ENCODE measurements at places on chromosomes 3 and 15. TPM values are rescaled to one million over a fixed set of nuclear protein-coding genes. Genes with fewer than 3 reads are reported as not detected.

- DNase-seq = no peak
Observed at GRCh38 chr3:40166997-40167396, 142.5 kb upstream of the EIF1B start.

GRCh38 chr3:37330466-37330865 lies 156.1 kb upstream of the LRRFIP2 start:
- DNase-seq = no peak

DNA sequence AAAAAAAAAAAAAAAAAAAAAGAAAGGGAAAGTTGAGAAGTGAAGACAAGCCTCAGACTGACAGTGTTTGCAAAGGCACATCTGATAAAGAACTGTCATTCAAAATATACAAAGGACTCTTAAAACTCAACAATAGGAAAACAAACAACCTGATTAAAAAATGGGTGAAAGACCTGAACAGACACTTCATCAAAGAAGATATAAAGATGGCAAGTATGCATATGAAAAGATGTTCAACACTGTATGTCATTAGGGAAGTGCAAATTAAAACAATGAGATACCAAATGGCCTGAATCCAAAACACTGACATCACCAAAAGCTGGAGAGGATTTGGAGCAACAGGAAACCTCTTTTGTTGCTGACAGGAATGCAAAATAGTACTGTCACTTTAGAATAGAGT lies 48.6 kb downstream of the MCCC1 start:
- DNase-seq = no peak

- DNase-seq = no peak
Observed at GRCh38 chr3:81643721-81644120, 117.7 kb downstream of the GBE1 start.

GRCh38 chr3:141920701-141921100 lies 44.3 kb downstream of the ATP1B3 start:
- DNase-seq = no peak

GRCh38 chr3:113698956-113699355 lies 2.5 kb upstream of the USF3 start:
- DNase-seq = no peak

GRCh38 chr3:168545591-168545990 lies 449.9 kb upstream of the GOLIM4 start:
- DNase-seq = no peak

DNA sequence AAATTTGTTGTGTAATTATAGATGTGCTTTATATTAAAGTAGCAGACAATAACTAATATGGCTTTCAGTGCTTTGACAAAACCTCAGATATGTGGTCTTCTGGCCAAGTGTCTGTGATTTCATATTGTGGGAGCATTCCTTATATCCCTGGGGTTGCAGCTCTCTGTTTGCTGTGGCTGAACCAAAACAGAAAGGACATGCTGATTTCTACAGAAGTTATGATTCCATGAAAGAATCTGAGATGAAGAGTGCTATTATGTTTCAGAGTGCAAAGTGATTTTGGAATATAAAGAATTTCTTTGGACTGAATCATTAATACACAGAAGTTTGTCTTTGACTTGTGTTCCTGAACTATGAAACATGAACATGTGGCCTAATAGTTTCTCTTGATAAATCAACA lies 36.5 kb downstream of the CDV3 start:
- DNase-seq = no peak

DNA sequence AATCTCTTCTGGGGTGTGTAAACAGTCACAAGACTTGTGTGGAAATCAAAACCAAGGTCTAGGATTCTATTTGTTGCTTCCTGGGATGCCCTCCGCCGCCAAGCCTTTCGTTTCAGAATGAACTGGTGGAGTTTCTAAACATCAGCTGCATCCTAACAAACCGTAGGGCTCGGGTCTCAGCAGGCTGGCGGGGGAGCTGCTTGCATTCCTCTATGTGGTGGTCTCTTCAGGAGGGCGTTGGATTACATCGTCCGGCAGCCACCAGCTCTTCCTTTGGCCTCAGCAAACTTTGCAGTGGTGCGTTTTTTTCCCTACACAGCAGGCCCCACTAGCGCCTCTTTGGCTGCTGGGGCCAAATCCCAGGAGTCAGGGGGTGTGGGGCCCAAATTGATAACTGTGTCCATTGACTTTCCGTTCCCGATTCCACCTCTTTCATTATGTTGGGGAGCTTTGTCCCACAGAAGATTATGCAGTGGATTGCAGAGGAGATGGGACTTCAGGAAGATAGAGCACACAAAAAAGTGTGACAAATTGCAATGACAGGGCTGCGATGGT lies 390.0 kb upstream of the NR2F2 start:
- no peak for DNase-seq

- no peak for DNase-seq
Observed at GRCh38 chr3:72348357-72348756, 499.9 kb downstream of the SHQ1 start.

DNA sequence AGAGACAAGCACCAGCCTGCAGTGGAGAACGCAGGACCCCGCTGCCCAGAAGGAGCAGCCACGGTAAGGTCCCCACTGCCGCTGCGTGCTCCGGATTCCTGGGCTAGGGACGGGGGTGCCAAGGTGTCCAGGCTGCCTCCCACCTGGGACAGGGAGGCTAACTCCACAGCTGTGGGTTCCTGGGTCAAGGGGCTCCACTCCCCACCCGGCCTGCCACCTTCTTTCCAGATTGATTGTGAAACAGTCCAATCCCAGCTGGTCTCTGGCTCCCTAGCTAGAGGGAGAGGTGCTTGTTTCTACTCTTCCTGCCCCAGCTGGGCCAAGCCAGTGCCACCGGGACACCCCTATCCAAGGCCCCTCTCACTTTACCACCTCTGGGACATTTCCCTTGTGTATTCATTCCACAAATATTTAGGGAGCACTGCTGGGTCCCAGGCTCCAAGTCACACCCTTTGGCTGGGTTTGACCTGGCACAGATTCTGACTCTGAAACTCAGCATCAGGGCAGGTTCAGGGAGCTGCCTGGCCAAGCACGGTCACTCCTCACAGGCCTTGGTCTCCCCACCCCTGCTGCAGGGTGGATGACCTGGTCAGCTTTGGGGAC lies 1.9 kb downstream of the PAK6 start:
- no peak for DNase-seq

- DNase-seq = no peak
Observed at GRCh38 chr3:128808672-128809071, 70.7 kb upstream of the ACAD9 start.

GRCh38 chr3:12287727-12288181 lies 1.1 kb upstream of the PPARG start:
- no peak for DNase-seq

GRCh38 chr3:190589326-190589725 lies 75.4 kb downstream of the IL1RAP start:
- DNase-seq = no peak

- no peak for DNase-seq
Observed at GRCh38 chr3:108441518-108441917, 68.9 kb downstream of the MYH15 start.

GRCh38 chr3:143770391-143770790 lies 77.9 kb downstream of the SLC9A9 start:
- DNase-seq = no peak

DNA sequence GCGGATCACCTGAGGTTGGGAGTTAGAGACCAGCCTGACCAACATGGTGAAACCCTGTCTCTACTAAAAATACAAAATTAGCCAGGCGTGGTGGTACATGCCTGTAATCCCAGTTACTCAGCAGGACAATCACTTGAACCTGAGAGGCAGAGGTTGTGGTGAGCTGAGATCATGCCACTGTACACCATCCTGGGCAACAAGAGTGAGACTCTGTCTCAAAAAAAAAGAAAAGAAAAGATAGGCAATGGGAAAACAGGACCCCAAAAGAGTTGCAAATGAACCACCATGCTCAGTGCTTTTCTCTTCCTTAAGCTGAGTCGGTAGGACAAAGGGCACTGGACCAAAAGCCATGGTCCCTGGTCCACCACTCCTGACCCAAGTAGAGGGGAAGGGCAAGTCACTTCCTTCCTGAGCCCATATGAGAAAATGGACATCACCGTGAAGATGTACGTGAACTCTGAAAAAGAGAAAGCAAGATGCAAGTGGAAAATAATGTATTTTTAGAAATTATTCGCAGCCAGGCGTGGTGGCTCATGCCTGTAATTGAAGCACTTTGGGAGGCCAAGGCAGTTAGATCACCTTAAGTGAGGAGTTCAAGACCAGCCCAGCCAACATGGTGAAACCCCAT lies 2.6 kb downstream of the ITGB5 start:
- DNase-seq = no peak

TJP1 gene
- 66.9 TPM for total RNA-seq

ATP13A5 gene
- not detected for total RNA-seq

METTL6 gene
- total RNA-seq = 27.0 TPM

SLC27A2 gene
- total RNA-seq = not detected

IGDCC3 gene
- total RNA-seq = not detected

ZNF385D gene
- 0.79 TPM for total RNA-seq

HYAL3 gene
- total RNA-seq = 9.6 TPM

OXTR gene
- 0.28 TPM for total RNA-seq

ANKRD34C gene
- not detected for total RNA-seq

ROPN1 gene
- not detected for total RNA-seq

EXD1 gene
- total RNA-seq = not detected

Data from pulmonary artery endothelial cell (primary cell).